ENCODE measurements at places on chromosomes 16 and 17.

GRCh38 chr16:56864960-56865359 is at the start of gene SLC12A3:
TSS of gene SLC12A3 (plus strand) at chr16:56865207. CDS start at chr16:56865236, 29 bp downstream.
- no peak for DNase-seq

- DNase-seq = no peak
Measured at GRCh38 chr17:66610361-66611133, 224.4 kb upstream of the CACNG5 start.

GRCh38 chr17:17930674-17931073 is 41.5 kb downstream of the TOM1L2 start:
- DNase-seq = no peak

GRCh38 chr17:79874329-79874981 is 35.2 kb upstream of the CBX4 start:
- no peak for DNase-seq

- DNase-seq = no peak
Measured at GRCh38 chr17:78517421-78517820, 59.8 kb downstream of the DNAH17 start.

- no peak for DNase-seq
Measured at GRCh38 chr16:11302977-11303376, 21.8 kb upstream of the PRM1 start.

GRCh38 chr17:29838961-29839360 is 91.1 kb downstream of the SSH2 start:
- DNase-seq = no peak

DNA sequence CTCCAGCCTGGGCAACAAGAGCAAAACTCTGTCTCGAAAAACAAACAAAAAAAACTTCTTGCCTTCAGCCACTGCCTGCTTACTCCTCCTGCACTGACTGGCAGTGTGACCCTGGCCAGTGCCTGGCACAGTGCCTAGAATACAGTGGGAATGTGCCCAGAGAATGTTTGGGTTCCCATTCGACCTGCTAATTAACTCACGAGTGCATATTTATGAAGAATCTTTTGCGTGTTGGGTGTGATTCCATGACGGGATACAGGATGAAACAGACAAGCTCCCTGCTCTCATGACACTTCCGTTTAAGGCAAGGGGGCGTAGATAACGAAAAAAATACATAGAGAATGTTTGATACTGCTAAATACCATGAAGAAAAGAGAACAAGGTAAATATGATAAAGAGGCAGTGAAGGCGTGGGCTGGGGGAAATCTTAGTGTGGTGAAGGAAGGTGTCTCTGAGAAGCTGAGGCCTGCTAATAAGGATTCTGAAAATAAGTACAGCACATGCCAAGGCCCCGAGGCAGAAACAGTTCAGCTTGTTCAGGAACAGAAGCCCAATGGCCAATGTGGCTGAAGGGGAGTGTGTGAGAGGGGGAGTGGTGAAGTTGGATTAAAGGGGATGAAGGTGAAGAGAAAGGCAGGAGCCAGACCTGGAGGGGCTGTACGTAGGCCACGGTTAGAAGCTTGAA is 4.3 kb downstream of the ABI3 start:
- no peak for DNase-seq
